ENCODE measurements at places on chromosomes 5 and 9.

DNA sequence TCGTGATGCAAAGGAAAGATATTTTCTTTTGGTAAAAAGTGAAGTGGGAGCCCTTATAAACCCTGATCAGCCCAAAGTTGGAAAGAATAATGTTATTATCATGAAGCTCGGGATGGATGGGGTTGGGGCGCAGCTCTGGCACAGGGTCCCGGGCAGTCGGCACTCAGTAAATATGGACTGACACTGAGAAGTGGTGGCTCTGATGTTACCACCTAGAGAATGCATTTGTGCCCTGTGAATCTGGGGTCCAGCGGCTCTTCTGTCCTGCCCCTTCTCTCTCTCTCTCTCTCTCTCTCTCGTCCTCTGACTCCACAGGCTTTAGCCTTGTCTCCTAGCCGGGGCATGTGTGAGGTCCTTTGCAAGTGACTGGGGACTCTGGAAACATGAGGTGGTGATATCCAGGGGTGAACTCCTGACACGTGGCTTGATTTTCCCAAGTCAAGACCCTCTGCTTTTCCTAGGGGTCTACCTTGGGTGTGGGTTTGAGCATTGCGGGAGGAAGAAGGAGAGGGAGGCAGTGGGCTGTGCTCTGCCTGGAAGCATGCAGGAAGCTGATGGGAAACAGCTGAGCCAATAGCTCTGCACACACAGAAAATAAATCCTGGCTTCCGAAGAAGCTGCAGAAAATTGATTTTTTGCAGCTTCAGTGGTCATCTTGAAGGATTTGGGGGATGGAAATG, 162.7 kb downstream of the MACROH2A1 start:
- no peak for DNase-seq

GRCh38 chr9:84379740-84380139, 39.2 kb upstream of the SLC28A3 start:
- DNase-seq, result no peak

DNA sequence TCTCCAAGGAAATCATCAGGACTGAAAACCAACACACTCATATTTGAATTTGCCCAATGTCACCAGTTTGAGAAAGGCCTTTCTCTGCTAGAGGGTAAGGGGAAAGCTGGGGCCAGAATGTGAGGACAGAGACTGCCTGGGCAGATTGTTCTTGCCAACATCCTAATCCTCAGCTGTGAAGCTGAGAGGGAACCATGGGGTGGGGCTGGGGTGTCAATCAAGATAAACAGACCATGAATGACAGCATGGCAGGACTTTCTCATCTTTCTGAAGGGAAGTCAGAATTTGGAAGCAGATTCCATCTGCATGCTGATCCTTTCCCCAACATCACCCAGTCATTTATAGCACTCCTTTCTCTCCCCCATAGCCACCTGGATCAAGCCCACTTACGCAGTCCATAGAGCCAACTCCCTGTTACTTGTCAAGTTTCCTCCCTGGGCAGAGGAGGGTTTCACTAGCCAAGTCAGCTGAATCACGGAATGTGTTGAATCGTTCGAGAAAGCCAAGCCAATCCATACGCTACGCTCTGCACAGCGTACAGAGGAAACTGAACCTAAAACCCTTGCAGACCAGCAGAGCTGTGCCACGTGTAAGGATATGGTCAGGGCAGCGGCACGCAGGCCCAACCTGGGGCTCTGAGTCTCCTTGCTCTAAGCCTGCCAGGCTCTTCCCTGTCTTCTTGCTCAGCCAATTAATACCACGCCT, 14.9 kb downstream of the GLDC start:
- no peak for DNase-seq

DNA sequence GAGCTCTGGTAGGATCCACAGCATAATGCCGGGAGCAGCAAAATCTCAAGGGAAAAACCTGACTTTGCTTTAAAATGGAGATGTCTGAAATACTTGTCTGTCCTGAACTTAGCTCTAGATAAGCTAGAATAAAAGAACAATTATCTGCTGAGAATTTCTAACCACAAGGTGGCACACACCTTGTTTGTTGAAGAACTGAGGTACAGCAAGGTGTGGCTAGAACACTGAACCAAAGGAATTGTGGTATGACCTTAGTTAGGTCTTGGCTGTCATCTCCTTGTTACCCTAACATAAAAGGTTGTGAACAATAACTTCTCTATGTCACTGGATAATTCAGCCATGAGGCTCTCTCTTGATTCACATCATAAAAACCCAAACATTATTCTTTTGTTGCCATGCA, 72.3 kb upstream of the ANXA1 start:
- peak; percentile 8 for DNase-seq

GRCh38 chr5:35030426-35031100, 17.2 kb downstream of the AGXT2 start:
- no peak for DNase-seq

DNA sequence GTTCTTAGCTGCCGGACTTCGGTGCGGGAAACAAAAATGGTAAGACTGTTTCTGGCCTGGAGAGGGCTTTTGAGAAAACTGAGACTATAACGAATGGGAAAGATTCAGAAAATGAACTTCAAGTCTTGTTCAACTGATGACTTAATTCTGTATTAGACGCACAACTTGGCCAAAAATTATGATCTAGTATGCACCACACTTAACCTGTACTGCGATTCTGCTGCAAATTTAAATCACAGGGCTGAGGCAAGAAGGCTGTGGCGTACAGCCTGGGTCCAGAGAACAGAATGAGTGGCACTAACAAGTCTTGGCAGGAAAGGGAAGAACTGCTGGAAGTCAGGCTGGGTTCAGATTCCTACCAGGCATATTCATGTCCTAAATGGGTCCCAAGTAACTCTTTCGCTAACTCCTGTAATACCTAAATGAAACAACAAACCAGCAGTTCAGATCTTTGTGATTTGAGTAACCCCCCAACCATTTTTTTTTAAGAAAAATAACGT, 781 bp upstream of the COL23A1 start:
- DNase-seq, result no peak

DNA sequence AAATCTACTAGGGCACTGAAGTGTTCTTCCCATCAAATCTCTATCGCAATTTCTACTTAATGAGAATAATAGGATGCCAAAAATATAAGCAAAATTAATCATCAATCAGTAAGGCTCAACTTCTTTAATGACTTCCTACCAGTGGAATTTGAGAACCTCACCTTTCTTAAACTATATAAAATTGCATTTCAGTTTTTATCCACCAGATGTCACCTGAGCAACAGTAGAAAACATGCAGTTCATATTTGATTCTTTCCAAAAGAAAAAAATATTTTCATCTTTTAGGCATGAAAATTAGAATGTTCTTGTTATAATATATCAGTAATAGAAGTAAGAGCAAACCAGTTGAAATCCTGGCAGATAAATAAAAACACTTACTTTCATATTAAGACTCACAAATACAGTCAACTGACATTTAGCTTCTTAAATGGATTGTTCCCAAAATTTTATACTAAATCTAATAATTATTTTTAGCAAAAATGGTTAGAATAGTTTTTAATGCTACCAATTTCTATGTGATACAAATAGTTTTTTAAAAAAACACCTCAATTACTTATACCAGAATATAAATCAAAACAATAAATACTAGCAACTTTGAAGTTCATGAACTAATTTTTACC, 13.4 kb upstream of the CCDC112 start:
- DNase-seq, result peak; percentile 42

Data from CD4-positive, alpha-beta T cell treated with Interleukin-4 for 4 hours (primary cell).